ENCODE measurements at places on chromosomes 4 and X.

DNA sequence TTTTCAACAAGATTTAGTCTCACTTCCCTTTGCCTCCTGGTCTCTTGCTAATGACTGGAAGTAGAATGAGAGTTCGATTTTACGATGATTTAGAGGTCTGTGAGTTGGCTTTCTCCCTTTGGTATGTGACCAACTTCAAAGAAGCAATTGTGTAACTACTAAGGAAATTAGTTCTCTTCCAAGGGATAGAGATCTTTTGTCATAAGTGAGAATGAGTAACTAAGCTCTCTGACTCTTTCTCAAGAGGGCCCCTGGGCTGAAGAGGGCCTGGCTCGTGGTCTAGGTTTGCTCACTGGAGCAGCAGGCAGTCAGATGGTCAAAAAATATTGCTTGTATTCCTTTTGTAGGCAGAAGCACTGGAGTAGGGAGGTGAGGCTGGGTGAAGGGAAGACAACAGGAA, 176.3 kb downstream of the ENOX2 start:
- peak; percentile 82 for DNase-seq

- peak; percentile 90 for DNase-seq
Observed at GRCh38 chr4:101199507-101200285, 147.6 kb downstream of the PPP3CA start.

GRCh38 chr4:71553605-71554004, 214.8 kb downstream of the SLC4A4 start:
- DNase-seq, result peak; percentile 45

GRCh38 chr4:71520850-71521249, 182.0 kb downstream of the SLC4A4 start:
- no peak for DNase-seq

DNA sequence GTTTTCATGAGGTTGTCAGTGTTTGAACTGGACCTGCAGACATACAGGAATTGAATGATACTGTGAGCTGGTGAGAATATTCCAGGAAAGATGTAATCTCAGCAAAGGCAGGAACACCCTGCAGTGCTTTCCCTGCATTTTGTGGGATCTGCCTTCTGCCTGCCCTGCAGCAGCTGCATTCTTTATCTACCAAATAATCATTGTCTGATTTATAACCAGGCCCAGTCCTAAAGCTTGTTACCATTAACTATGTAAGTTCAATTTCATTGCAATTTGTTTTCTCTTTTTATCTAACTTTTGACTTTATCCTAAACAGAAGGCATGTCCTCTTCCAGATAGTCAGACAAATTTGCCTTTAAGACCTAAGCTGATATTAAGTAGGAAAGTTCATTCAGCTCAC, 99.8 kb upstream of the NOCT start:
- DNase-seq, result no peak

- no peak for DNase-seq
Observed at GRCh38 chrX:68746988-68747387, 81.8 kb upstream of the EFNB1 start.

- DNase-seq, result peak; percentile 70
Observed at GRCh38 chr4:139184129-139184528, 7.1 kb upstream of the ELF2 start.

DNA sequence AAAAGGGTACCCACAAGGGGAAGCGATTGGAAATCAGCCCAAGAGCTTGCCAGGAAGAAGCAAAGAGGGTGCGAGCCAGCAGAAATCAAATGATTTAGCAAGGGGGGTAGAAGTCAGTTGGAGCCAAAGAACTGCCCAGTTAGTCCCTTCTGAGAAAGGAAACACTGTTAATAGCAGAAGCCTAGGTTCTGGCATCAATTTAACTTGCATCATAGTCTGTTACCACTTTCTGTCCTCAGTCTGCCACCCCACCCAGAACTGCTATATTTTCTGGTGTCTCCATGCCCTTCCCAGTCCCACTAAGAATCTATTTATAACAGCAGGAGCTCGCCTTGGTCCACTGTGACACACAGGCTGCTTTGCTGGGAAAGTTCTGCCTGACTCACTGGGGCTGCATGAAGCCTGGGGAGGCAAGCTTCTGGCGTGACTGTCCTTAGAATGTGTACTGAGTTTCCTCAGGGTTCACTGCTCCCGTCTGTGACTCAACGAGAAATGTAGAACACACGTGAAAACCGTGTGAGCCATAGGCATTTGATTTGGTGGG, 157.8 kb upstream of the TTC29 start:
- peak; percentile 98 for DNase-seq

- DNase-seq, result no peak
Observed at GRCh38 chr4:154454710-154455109, 36.9 kb downstream of the DCHS2 start.

GRCh38 chrX:135497736-135498135, 22.7 kb upstream of the INTS6L start:
- no peak for DNase-seq

GRCh38 chrX:1273896-1274295, 5.3 kb downstream of the CSF2RA start:
- DNase-seq, result no peak

DNA sequence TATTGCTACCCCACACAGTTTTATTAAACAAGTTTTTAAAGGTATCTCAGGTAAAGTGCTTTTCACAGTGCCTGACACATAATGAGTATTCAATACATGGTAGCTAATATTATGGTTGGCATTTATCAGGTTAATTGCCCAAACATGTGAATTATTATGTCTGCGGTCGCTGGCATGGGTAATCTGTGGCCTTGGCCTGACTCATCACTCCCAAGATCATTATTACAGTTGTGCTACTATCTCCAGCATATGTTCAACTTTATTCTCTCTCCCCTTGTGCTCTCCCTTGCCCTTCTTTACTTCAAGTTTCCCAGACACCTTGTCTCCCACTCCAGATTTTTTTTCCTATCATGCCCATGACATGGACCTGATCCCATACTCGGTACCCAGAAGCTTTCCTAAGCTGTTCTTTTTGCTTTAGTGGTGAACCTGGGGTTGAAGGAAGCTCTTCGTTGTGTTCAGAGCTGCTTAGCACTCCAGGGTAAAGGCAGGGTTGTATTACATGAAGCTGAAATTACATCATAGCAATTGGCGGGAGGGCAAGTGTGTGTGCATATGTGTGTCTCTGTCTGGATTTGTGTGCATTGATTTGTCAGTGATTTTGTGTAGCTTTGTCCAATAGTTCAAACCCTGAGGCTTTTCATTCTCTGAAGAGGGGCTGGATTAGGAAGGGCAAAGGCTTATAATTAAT, 176.5 kb upstream of the NRK start:
- peak; percentile 68 for DNase-seq

- DNase-seq, result peak; percentile 80
Observed at GRCh38 chrX:15675490-15675921, 10.9 kb upstream of the CLTRN start.

DNA sequence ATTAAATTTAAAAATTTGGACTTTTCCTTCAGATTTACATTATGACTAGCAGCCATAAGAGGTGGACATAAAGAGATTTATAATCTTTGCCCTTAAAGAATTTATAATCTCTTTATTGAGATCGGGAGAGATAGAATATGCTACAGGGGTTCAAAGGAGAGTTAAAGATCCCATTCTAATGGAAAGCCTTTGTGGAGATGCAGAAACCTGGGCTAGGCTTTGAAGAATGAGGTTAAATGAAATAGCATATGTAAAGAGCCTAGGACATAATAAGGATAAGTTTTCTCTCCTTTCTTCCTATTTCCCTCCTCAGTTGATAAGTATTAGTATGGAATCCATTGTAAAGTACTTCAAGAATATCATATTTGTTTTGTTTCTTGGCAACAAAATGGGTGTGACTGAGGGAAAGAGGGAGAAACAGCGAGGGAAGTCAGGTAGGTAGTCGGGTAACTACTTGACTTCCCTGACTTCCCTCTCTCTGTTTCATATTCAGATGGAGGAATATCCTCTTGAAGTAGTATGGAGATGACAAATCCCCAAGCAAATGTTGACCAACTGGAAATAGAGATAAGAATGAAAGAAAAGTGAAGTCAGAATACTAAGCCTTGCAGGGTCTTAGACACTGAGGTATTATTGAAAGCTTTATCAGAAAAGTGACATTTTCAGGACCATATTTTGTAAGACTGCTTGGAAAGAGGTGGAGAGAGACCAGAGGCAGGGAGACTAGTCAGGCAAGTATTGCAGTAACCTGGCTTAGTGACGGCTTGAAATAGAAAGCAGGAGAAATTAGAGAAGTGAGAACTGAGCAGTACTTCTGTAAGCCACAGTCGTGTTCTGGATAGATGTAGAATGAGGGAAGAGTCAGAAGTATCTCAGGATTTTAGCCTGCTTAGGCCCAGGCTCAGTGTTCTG, 82.9 kb downstream of the PDLIM5 start:
- no peak for DNase-seq

DNA sequence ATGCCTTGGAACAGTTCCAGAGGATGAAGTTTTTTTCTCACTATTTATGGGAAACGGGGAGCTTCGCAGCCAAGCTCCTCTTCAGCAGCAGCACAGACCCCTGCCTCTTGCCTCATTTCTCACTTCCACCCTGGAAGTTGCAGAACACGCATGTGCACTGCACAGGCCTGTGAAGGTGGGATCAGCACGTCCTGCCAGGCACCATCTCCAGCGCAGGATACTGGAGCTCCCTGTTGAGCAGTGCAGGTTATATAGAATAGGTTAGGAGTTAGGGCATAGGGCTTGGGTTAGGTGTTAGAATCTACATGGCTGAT, 110.1 kb upstream of the CENPE start:
- DNase-seq, result no peak

GRCh38 chr4:154526151-154526550, 24.0 kb downstream of the PLRG1 start:
- DNase-seq, result no peak

GRCh38 chr4:85995361-85995760, 364.5 kb downstream of the MAPK10 start:
- DNase-seq, result no peak

DNA sequence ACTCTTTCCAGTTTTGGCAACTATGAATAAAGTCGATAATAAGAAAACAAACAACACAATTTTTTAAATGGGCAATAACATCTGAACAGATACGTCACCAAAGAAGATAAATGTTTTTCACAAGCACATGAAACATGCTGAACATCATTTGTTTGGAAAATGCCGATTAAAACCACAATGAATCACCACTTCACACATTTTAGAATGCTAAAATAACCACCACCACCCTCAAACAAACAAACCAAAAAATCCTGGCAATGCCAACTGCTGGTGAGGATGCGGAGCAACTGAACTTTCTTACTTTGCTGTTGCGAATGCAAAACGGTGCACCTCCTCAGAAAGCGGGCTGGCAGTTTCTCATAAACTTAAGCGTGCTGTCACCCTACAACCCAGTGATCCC, 115.9 kb downstream of the NSUN7 start:
- DNase-seq, result peak; percentile 18

DNA sequence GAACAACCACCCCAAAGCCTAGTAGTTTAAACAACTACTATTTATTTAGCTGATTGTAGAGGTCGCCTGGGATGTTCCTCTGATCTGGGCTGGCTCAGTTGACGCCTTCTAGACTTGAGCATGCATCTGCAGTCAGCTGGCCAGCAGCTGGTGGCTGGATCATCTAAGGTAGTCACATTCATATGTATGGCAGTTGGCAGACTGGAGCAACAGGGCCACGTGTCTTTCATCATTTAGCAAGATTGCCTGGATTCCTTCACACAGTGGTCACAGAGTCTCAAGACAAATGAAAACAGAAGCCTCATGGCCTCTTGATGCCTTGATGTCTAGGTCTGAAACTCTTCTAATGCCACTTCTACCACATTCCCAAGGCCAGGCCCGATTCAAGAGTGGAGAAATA, 220.6 kb upstream of the S100G start:
- DNase-seq, result no peak

DNA sequence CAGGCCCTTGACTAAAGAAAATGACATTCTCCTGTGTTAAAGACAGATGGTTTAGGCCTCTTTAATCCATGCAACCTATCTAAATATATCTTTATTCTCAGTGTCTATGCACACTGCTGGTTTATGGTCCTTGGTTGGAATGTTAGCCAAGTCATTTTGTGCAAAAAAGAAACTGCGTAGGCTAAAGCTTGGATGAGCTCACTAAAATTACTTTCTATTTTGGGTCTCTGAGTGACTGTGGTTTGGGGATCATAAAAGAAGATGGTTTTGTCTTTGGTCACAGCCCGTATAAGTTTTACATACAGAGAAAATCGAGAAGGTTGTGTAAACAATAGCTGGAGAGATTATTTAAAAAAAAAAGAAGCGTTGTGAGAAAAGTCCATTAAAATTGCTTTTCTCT, 443.6 kb downstream of the UBE2NL start:
- peak; percentile 3 for DNase-seq

- peak; percentile 79 for DNase-seq
Observed at GRCh38 chr4:89110986-89111832, at the start of gene TIGD2. Gene TIGD2, plus strand, starts transcription at chr4:89111533. Its CDS starts 1,442 bp downstream, at chr4:89112975.

DNA sequence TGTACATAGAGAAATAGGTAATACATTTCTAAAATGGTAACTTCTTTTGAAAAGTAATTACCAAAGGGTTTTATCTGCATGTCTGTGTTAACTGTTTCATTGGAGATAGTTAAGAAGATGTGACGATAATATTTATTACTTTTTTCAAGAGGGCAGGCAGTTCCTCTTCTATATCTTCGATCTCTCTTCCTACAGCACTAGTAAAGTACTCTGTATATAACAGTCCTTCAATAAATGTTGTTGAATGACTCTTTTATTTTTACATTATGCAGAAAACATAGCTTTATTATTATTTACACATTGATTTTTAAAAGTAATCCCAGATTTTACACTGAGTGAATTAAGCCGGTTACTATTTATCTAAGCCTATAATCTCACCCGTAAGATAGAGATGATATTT, 51.8 kb downstream of the TMPRSS11E start:
- DNase-seq, result no peak

- DNase-seq, result peak; percentile 51
Observed at GRCh38 chr4:150176547-150176946, 98.3 kb downstream of the DCLK2 start.

DNA sequence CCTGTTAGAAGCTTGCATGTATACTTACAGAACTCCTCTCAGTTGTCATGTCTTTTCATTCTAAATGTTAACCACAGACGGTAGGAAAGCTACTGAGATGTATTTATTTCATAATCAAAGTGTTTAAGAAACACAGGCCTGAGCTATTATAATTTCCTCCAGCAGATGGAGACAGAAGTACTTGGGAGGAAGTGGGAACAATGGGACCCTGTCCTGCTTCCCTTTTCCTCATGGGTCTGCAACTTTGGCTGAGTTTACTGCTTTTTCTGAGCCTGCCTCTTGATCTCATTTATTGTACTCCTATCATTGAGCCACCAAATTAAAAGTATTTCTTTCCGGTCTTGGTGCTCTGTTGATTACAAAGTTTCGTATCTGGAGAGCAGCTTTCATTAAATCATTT, 67.7 kb upstream of the SPANXN2 start:
- peak; percentile 46 for DNase-seq

- no peak for DNase-seq
Observed at GRCh38 chrX:39304746-39305145, 503.5 kb downstream of the MID1IP1 start.

DNA sequence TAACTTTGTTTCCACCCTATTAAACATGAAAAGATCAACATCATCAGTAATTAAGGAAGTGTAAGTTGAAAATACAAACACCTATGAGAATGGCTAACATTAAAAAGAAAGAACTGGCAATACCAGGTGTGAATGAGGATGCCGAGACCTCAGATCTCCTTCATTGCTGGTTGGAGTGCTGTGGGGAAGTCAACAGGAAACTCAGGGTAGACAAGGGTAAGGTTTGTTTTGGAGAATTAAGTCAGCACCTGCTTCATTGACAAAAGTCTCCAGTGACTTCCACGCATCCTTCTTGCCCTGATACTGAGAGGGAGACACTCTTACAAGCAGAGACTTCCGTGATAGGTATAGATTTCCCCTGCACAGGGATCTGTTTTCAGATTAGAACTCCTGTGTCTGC, 106.1 kb downstream of the IRF2 start:
- no peak for DNase-seq
